Activated T-cell treated with anti-CD3 and anti-CD28 coated beads, Interleukin-2, amount 50 U/mL, for 72 hours (primary cell): ENCODE measurements at places on chromosomes 12 and 14. TPM values are rescaled to one million over a fixed set of nuclear protein-coding genes. Genes with fewer than 3 reads are reported as not detected.

Gene TRPV4
- not detected for total RNA-seq

Gene GUCY2C
- total RNA-seq = not detected

DNA sequence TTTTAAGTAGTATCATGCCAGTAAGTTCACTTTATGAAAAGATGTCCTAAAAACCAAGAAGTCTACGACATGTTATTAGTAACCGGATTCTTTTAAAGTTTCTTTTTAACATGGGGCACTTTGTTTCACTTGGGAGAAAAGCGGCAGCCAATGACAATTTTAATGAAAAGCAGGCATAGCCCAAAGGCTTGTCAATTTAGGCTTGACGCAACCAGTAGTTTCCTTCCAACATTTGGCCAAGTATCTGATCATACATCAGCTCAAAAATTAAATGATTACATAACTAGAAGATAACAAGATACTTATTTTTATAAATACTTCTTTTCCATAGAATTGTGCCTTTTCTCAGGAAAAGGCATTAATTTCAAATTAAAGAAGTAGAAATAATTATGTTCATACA is 112.8 kb downstream of the TXNDC16 start:
- no peaks in the 10 kb centered on the region for H3K4me1 ChIP-seq
- DNase-seq = no peak
- no peaks in the 10 kb centered on the region for H3K36me3 ChIP-seq
- no peak overlapping the region for H3K27ac ChIP-seq

GRCh38 chr14:78653173-78653572 is 483.0 kb downstream of the NRXN3 start:
- H3K4me3 ChIP-seq = no peak overlapping the region
- no peaks in the 10 kb centered on the region for H3K36me3 ChIP-seq
- H3K27me3 ChIP-seq = peaks cover 9% of the 10 kb centered on the region

DNA sequence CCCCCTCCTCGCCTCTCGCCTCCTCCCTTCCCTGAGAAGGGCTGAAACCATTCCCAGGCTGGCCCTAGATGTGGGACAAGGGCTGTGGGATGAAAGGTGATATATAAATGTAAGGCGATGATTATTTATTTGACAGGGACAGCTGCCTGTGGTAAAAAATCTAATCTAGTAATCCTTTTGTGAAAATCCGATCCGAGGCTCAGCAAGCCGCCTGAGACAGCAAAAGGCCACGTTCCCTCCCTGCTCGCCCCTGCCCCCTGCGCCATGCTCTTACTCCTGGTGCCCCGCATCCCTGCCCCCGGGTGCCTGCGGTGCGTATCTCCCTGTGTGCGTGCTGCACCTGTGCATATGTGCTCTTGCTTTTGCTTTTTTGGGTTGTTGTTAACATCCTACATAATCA is 65.2 kb downstream of the TSPAN9 start:
- no peaks in the 10 kb centered on the region for H3K36me3 ChIP-seq
- DNase-seq = no peak
- H3K4me3 ChIP-seq = no peak overlapping the region

GRCh38 chr12:87439990-87440827 is 589.0 kb downstream of the C12orf50 start:
- no peaks in the 10 kb centered on the region for H3K4me1 ChIP-seq
- no peaks in the 10 kb centered on the region for H3K36me3 ChIP-seq
- no peak overlapping the region for H3K4me3 ChIP-seq
- no peaks in the 10 kb centered on the region for H3K27me3 ChIP-seq
- H3K27ac ChIP-seq = no peak overlapping the region

DNA sequence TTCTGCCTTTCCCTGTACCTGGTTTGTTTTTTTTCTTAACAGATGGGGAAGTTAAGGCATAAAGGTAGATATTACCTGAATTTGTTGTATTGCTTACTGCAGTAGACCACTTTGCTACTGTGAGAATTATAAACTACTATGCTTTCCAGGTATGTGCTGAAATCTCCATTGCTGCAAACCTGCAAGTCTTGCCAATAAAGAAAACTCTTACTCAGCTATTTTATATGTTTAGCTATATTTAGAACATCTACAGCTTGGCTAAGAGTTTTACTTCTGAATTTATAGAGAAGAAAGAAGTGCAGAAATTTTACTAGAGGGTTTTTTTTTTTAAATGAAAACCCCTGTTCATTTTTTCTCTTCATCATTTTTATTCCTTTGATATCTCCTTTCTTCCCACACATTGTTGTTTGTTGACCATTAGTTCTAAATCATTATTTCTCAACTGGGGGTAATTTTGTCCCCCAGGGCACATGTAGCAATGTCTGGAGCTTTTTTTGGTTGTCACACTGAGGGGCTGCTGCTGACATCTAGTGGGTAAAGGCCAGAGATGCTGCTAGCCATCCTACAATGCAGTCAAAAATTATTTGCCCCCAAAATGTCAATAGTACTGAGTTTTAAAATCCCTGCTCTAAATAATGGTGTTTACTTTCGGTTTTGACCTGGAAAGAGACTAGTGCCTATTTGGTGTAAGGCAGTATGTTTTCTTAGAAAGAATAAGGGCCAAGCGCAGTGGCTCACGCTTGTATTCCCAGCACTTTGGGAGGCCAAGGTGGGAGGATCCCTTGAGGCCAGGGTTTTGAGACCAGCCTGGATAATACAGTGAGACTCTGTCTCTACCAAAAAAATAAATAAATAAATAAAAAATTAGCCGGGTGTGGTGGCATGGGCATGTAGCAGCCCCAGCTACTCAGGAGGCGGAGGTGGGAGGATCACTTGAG is 48.6 kb downstream of the PCNX1 start:
- no peaks in the 10 kb centered on the region for H3K27me3 ChIP-seq
- H3K4me3 ChIP-seq = no peak overlapping the region
- H3K4me1 ChIP-seq = peaks cover 45% of the 10 kb centered on the region

GRCh38 chr14:68172627-68173026 is 353.0 kb downstream of the RAD51B start:
- no peaks in the 10 kb centered on the region for H3K27me3 ChIP-seq
- no peaks in the 10 kb centered on the region for H3K4me1 ChIP-seq
- DNase-seq = no peak

DNA sequence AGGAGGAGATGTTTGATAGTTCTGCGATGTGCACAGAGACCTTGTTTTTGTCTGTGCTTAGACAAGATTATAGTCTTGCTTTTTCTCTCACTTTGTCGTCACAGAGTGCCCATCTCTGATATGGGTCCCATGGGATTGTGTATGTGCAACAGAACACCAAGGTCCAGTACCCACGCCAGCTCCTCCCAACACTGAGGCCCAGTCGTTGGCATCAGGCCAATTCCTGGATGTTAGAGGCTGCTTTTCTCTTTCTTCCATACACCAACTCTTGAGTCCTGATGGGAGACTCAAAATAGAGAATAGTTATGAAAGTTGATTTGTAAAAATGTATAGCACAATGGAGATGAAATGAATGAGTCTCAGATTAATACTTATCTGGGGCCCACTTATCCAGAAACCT is 22.7 kb upstream of the PRMT8 start:
- DNase-seq = no peak
- peaks cover under 1% of the 10 kb centered on the region for H3K27me3 ChIP-seq
- no peak overlapping the region for H3K27ac ChIP-seq
- no peaks in the 10 kb centered on the region for H3K36me3 ChIP-seq

- H3K27ac ChIP-seq = no peak overlapping the region
- no peak overlapping the region for H3K4me3 ChIP-seq
- no peak for DNase-seq
- H3K27me3 ChIP-seq = no peaks in the 10 kb centered on the region
- H3K4me1 ChIP-seq = peaks cover 13% of the 10 kb centered on the region
Measured at GRCh38 chr12:68572661-68573060, 38.0 kb upstream of the RAP1B start.

Gene PLEKHD1
- 0.12 TPM for total RNA-seq

- H3K27ac ChIP-seq = no peak overlapping the region
- DNase-seq = no peak
- H3K36me3 ChIP-seq = no peaks in the 10 kb centered on the region
- H3K4me1 ChIP-seq = no peaks in the 10 kb centered on the region
- no peaks in the 10 kb centered on the region for H3K27me3 ChIP-seq
Measured at GRCh38 chr14:50388256-50388931, 8.3 kb downstream of the CDKL1 start.

- H3K27me3 ChIP-seq = no peaks in the 10 kb centered on the region
- no peak for DNase-seq
- H3K4me3 ChIP-seq = peak overlapping the region; percentile 87
- H3K36me3 ChIP-seq = peaks cover 47% of the 10 kb centered on the region
- peak overlapping the region; percentile 100 for H3K27ac ChIP-seq
Measured at GRCh38 chr14:100372357-100373048, 49.4 kb downstream of the SLC25A47 start.

- H3K36me3 ChIP-seq = no peaks in the 10 kb centered on the region
- H3K27me3 ChIP-seq = no peaks in the 10 kb centered on the region
- peak overlapping the region; percentile 95 for H3K27ac ChIP-seq
- peaks cover 51% of the 10 kb centered on the region for H3K4me1 ChIP-seq
- DNase-seq = no peak
Measured at GRCh38 chr12:89706986-89707702, 1.5 kb downstream of the ATP2B1 start.

Gene TTC6
- not detected for total RNA-seq

DNA sequence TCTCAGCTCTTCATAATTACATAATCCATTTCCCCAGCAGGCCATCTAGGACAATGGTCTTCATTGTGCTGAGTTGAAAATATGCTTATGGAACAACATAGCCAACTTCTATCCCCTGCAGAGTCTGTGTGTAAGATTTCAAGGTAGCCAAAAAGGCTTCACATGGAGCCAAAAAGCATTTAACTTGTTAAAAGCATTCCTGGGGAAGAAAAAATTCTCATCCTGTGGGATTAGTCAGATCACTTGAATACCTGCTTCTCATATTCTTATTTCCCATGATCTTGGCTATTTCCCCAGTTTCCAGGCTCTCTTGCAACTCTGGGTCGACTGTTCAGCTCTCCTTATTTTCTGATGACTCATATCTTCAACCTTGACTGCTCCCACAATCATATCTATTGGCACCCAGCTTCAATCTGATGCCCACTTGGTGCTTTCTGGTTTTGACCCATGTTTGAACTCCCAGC is 178.9 kb downstream of the KLHL28 start:
- DNase-seq = no peak
- H3K27me3 ChIP-seq = peaks cover 24% of the 10 kb centered on the region
- H3K36me3 ChIP-seq = no peaks in the 10 kb centered on the region
- H3K4me3 ChIP-seq = no peak overlapping the region
- H3K27ac ChIP-seq = no peak overlapping the region

DNA sequence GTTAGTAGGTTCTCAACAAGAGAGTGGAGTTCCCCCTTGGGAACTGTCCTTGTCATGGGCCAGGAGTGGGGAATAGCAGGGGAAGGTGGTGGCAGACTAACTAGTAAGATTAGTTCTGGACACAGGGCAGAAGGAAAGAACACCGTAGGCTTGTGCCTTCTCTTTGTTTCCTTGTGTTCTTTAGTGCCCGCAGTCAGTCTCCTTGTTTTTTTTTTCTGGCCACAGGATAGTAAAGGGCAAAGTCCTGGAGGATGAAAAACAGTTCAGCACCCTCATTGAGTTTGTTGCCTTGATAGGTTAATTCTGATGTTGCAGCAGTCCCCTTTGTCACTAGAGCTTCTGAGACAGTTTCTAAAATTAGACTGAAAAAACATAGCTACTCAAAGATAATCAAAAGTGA is 8.4 kb downstream of the PEX5 start:
- H3K27ac ChIP-seq = no peak overlapping the region
- peaks cover 11% of the 10 kb centered on the region for H3K4me1 ChIP-seq
- no peak overlapping the region for H3K4me3 ChIP-seq
- H3K27me3 ChIP-seq = no peaks in the 10 kb centered on the region
- peaks cover 2% of the 10 kb centered on the region for H3K36me3 ChIP-seq

- H3K4me3 ChIP-seq = no peak overlapping the region
- no peaks in the 10 kb centered on the region for H3K36me3 ChIP-seq
Measured at GRCh38 chr14:36423430-36423829, 96.6 kb downstream of the NKX2-1 start.
